ENCODE measurements at places on chromosomes 1 and 21.

DNA sequence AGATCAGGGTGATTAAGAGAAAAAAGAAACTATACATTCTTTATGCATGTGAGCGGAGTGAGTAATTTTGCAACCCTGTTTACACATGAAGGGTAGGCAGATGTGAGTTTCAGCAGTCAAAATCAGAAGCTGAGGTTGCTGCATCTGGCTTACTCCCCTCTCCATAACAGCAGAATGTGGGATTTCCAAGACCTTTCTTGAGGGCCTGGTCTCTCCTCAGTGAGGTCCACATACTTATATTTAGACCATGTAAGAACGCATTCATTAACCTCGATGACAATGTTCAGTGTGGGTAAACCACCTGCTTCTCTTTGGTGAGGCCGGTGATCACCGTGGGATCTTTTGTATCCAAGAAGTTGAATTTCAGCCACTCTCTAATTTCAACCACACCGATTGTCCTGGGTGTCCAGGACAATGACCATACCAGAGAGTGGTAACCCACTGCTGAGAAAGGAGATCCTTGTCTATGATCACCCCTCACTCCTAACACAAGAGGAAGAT is 18.7 kb upstream of the RAP1A start:
- peak; percentile 65 for DNase-seq

GRCh38 chr1:48061162-48062136 is 64.3 kb upstream of the TRABD2B start:
- DNase-seq = peak; percentile 49

GRCh38 chr1:160459687-160460086 is 59.3 kb downstream of the VANGL2 start:
- DNase-seq = peak; percentile 5

DNA sequence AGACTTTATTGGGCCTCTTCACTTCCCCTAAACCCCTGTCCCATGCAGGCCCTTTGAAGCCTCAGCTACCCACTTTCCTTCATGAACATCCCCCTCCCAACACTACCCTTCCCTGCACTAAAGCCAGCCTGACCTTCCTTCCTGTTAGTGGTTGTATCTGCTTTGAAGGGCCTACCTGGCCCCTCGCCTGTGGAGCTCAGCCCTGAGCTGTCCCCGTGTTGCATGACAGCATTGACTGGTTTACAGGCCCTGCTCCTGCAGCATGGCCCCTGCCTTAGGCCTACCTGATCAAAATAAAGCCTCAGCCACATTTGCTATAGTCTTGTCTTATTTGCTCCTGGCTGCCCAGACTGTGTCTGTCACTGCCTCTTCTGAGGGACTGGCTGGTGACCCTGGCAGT is 5.5 kb downstream of the GSTM4 start:
- no peak for DNase-seq

GRCh38 chr1:200062143-200062542 is 34.6 kb downstream of the NR5A2 start:
- DNase-seq = no peak

DNA sequence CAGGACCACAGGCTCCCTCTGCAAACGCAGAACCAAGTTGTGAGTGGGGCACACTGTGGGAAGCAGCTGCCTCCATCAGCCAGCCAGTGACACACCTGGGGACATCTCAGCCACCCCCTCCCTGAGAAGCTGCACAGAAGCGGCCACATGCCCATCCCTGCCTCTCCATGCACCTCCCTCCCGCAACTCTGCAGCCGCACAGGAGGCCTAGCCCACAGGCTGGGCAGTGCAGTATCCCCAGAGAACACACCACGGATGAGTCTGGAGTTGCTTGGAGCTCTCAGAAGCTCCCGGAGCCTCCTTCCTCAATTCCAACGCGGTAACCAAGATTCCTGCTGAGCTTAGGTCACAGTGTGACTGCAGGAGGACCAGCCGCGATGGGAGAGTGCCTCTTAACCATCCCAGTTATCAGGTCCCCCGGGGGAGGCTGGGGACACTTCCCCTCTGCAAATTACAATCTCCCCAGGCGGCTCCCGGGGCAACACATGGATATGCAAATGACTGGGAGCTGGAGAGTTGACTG is 1.2 kb upstream of the WNT3A start:
- DNase-seq = no peak

DNA sequence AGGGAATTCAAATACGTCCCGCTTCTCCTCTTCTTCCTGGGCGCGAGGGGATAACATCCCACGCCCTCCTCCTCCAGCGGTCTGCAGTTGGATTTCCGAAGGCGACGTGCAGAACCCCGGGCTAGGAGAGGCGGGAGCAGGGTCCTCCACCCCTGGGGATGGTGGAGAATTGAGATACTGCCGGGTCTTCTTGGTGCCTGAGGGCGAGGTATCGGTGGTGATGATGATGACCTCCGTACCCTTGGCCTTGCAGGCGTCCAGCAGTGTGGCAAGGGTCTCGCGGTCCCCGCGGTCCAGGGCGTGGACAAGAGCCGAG is 3.2 kb upstream of the LIX1L start:
- DNase-seq = no peak

DNA sequence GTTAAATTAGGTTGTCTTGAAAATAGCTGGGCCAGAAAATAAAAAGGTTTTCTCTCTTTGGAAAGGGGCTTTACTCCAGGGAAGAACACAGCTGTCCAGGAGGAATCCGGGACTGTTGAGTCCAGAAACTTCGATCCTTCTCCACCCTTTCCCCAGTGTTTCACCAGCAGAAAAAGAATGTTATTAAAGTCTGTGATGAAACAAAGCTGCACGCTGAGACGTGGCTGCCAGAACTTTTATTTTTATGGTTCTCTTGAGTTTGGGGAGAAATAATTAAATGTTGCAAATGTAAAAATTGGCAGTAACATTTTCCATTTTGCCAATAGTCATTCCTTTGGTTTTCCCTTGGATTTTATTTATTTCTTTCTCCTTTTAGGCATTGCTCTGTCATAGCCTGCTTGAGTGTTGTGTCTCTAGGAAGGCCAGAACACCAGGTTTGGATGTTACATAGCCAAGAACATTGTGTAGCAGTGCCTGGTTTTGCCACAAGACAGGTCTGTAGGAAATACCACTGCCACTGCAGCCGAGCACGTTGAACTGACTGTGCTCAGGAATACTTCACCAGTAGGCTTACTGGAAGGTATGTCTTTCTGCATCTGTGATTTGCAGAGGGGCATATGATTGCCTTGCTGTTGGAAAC is 87.4 kb downstream of the ROR1 start:
- DNase-seq = no peak

GRCh38 chr1:53063744-53064515 is 1.9 kb downstream of the PODN start:
- DNase-seq = no peak

DNA sequence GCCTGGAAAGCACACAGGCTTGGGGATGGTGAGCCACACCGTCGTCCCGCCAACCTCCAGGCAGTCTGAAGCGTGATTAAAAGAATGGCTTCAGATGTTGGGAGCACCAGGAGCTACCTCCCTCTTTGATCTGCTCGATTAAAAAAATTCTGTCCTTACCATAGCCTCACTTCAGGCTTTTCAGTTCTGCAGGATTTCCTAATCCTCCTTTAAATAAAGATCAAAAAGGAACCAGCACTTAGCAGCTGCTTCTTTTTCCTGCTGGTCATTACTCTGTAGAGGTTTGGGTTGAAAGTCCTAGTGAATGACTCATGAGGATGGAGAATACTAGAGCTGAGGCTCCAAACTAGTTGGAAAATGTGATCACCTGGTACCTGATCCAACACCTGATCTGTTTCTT is 71.9 kb upstream of the C1orf174 start:
- DNase-seq = no peak

DNA sequence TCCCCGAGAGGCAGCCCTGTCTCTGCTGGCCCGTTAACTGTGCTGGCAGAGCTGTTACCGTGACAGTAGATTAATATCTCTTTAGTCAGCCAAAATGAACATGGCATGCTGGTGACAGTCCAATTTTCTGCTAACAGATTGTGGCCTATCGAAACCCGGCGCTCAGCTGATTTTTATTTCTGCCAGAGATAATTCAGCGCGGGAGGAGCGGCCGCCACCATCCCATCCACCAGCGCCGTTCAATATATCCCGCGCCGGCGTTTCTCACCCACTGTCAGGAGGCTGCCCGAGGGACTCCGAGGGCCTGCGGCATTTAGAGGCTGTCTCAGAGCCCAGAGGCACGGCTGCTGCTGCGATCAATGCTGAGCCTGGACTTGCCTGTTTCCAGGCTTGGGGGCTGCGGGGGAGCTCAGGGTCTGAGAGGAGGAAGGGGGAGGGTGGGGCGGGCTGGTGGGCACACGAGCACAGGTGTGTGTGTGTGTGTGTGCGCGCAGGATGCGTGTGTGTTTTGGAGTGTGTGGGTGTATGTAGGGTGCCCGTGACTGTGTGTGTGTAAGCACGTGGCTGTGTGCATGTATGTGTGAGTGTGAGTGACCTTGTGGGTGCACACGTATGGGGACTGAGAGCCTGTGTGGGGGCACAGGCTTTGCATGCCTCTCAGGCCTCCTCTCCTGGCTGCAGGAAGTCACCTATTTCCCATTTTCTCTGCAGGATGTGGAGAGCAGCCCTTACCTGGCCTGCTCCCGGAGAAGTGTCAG is 109.7 kb upstream of the ACTRT2 start:
- DNase-seq = no peak

Measured in MM.1S (cell line).